Nephron progenitor cell (in vitro differentiated cells): ENCODE measurements at places on chromosomes 16 and 17.
A peak's percentile ranks its signal among the peaks of the same experiment; 100 is the strongest.

- peak; percentile 82 for DNase-seq
Measured at GRCh38 chr16:83215406-83216001, 588.7 kb downstream of the CDH13 start.

- DNase-seq: no peak
Measured at GRCh38 chr16:30663820-30664219, 5.6 kb downstream of the FBRS start.

GRCh38 chr16:2825049-2825742 lies 4.9 kb upstream of the ZG16B start:
- no peak for DNase-seq

- DNase-seq: no peak
Measured at GRCh38 chr17:11797803-11798202, 199.5 kb downstream of the ZNF18 start.

GRCh38 chr16:28532940-28533647 lies 5.7 kb downstream of the NUPR1 start:
- DNase-seq: no peak

DNA sequence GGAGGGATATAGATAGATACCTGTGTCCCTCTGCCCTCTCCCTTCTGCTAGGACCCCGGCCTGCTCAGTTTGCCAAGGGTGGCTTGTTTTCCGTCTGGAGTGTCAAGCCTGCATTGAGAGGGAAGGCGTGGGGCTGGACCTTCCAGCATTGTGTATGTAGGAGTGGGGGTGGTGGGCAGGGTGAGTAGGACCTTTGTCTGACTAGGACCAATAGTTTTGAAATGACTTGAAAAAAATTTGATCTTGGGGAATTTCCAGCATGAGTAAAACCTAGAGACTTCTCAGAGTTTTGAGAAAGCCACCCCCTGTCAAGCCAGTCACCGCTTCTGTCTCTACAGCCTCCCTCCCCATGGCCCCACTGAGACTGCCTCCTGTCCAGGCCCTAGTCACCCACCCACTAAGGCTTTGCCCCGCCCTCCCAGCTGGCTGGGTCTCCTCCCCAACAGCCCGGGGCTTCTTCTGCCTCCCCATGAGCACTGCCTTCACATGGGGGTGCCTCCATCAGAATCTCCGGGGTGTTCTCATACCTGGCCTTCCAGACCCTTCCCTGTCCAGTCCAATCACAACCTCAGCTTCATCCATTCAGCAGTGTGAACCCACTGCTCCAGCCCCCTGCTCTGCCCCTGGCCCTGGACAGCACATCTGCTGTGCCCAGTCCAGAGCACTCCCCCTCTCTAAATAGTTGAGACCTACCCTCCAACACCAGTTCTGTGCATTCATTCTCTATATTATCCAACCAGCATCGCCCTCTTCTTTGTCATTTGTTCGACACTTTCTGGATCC lies 207.0 kb downstream of the MSI2 start:
- no peak for DNase-seq

DNA sequence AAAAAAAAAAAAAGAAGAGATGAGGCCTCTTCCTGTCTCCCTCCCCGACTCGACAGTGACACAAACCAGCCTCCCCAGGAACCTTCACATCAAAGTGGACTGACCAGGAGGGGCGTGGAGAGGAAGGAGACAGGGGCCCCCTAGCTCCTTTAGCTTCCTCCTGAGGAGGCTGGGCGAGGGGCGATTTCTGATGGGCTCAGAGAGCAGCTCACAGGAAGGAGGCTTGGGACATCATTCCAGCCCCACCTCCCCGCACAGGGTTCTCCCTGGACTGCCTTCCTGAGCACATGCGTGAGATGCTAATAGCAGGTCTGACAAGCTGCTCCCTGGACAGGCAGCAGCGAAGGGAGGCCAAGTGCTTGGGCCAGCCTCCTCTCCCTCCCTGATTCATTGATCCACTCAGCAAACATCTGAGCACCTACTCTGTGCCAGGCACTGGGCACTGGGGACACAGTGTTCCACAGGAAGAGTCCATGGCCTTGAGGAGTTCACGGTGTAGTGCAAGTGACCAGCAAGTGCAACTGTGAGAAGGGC lies 14.4 kb upstream of the DOK4 start:
- no peak for DNase-seq

GRCh38 chr17:60846175-60846574 lies 168.5 kb downstream of the BCAS3 start:
- no peak for DNase-seq

DNA sequence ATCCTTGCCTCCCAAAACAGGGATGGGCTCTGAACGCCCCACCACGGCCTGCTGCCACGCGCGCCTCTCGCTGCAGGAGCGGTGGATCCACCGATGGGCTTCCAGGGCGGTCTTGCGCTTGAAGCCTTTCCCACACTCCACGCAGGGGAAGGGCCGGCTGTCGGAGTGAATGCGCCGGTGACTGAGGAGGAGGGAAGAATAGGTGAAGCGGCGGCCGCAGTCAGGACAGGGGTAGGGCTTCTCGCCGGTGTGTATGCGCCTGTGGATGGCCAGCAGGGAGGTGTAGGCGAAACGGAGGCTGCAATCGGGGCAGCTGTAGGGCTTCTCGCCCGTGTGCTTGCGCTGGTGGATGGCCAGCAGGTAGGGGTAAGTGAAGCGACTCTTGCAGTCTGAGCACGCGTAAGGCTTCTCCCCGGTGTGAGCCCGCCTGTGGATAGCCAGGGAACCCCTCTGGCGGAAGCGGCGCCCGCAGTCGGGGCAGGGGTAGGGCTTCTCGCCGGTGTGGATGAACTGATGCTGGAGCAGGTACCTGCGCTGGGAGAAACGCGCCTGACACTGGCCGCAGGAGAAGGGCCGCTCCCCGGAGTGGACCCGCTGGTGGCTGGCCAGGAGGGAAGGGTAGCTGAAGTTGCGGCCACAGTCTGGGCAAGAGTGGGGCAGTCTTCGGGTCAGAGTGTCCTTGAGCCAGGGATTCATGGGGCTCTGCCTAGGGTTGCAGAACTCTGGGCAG lies 2.7 kb downstream of the ZNF785 start:
- no peak for DNase-seq

- no peak for DNase-seq
Measured at GRCh38 chr16:29014561-29015069, 29.8 kb downstream of the LAT start.
